Stimulated activated CD8-positive, alpha-beta memory T cell treated with anti-CD3 and anti-CD28 coated beads, Interleukin-15, amount 100 ng/mL, for 4 hours (primary cell): ENCODE measurements at places on chromosomes 2 and 18.

DNA sequence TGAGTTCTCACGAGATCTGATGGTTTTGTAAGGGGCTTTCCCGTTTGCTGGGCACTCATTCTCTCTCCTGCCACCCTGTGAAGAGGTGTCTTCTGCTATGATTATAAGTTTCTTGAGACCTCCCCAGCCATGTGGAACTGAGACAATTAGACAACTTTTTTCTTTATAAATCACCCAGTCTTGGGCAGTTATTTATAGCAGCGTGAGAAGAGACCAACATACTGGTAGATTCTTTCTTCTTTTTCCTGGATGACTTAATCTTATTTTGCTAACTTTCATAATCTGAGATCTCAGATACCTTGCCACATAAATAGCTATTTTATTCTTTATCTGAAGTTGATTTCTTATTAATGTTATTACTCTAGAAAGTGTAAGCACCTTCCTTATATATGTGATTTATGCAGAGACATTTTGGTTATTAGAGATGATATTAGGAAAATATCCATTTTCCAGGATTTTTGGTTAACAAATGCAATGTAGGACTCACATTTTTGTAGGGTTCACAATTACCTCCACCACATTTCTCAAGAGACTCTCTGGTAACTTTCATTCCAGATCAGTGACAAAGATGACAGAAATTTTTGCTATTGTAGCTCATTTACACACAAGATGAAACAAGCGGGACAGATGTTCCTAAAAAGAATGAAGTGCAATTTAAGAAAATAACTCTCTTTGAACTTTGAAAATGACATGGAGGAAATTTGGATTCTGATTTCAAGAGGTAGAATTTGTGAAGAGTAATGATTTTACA is 97.9 kb upstream of the RND3 start:
- no peak for DNase-seq

DNA sequence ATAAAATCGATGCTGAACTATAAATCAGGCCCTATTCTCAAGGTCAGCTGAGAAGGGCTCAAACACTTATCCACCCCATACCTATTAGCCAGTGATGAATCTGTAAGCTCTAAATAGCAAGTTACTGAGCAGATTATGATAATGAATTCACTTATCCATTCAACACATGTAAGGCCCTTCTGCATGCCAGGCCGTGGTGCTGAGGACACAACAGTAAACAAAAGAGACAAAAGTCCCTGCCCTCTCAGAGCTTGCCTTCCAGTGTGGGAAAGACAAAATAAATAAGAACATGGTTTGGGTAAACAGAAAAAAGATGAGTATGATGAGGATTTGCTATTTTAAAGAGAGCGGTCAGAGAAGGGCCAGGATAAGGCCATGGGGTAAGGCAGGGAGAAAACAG is 11.7 kb downstream of the TTC32 start:
- no peak for DNase-seq

DNA sequence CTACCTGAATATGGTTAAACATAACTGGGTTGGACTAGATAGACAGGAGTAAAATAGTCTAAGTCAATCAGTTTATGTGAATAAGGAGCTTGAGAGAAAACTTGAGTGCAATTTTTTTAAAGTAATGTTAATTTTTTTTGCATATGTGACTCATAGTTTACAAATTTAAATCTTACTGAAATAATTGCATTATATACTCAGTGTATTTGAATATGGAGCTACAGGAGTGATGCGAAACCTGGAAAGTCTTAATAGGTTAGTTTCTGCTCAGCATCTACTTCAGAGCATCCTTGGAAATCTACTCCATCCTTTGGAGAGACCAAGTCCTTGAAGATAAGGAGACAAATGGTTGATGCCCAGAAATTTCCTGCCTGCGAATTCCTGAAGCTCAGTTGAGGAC is 318.8 kb upstream of the NXPH2 start:
- no peak for DNase-seq

GRCh38 chr2:113851640-113852039 is 38.2 kb upstream of the ACTR3 start:
- no peak for DNase-seq
